Activated T-helper 1 cell treated with anti-CD3 and anti-CD28 coated beads, Interleukin-2, amount 50 U/mL, for 16 hours (primary cell): ENCODE measurements at places on chromosomes 3 and 15.

- no peak for DNase-seq
These were observed 28.9 kb upstream of the RASGRP1 start for GRCh38 chr15:38593524-38593923.

DNA sequence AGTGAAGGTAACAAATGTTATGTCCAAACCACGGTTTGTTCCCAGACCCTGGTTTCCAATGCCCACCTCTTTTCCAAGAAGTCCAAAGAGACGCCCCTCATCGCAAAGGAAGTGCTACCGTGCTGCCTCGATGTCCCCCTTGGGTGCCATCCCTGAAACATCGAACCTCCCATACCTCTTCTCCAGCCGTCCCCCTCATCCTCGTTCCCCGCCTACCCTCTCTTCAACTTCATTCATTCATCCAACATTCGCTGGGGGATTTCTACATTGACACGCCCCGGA, 467 bp downstream of the TIPIN start:
- DNase-seq: no peak

DNA sequence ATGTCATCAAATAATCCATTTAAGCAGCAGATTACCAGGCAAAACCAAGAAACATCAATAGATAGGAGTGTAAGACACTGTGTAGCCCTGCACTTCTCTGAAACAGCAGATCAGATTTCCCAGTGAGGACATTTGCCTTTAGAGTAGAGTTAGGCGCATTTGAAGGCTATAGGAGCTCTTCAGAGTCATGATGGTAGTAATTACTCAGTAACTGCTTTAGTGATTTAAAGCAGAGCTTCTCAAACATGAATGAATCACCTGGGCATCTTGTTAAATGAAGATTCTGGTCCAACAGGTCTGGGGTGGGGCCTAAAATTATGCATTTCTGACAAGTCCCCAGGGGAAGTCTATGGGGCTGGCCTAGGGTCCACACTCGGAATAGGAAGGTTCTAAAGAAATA, 36.9 kb downstream of the THRB start:
- no peak for DNase-seq

DNA sequence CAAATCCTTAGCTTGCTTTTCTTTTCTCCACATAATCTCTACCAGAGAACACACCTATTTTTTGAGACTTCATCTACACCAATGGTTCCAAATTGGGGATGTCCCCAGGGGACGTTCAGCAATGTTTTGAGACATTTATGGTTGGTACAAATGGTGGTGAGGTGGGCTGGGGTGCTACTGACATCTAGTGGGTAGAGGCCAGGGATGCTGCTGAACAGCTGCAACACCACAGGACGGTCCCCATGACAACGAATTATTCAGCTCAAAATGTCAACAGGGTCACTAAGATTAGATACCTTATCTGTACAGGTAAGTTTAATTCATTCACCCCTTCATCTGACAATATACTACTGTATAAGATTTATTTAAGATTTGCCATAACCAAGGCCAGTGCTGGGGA, 14.4 kb downstream of the GK5 start:
- no peak for DNase-seq

DNA sequence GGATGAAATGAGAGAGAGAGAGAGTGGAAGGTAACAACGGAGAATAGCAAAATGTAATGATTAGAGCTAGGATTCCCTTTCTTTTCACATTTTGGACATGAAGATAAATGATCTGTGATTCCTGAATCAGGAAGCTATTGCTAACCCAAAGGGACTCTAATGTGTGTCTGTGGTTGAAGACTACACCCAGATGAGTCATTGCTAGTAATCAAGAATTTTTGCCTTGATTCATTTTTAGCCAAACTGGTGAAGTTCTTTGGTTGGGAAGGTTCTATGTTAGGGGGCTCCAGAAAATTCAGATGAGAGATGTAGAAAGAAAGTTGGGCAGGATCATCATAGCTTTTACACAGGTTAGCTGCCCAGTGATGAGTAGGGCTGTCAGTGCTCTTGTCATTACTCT, 116.4 kb downstream of the DUT start:
- no peak for DNase-seq

- DNase-seq: no peak
These were observed 124.5 kb downstream of the GSK3B start for GRCh38 chr3:119969759-119970158.

DNA sequence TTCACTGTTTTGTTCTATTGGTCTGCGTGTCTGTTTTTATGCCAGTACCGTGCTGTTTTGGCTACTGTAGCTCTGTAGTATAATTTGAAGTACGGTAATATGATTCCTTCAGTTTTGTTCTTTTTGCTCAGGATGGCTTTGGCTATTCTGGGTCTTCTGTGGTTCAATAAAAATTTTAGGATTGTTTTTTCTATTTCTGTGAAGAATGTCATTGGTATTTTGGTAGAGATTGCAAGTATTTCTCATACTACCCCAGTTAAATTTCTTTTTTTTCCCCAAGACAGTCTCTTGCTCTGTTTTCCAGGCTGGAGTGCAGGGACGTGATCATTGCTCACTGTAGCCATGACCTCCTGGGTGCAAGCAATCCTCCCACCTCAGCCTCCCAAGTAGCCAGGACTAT, 53.4 kb downstream of the STARD9 start:
- DNase-seq: no peak

DNA sequence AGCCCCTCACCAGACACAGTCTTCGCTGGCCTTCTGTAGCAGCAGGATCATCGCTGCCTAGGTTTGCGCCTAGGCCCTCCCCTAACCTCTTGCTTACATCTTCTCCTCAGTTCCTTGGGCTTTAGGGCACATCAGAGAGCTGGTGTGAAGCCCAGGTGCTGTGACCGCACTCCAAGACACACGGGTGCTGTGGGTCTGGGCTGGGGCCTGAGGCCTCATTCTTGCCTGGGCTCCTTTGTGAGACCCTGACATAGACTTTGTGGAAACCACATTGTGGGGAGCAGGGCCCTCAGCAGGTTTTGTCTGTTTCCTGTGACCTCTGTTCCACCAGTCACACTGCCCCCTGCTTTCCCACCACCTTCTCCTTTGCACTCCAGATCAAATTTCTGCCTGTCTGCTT, 8.0 kb downstream of the AMIGO3 start:
- no peak for DNase-seq

- DNase-seq: no peak
These were observed 533.1 kb upstream of the CBLB start for GRCh38 chr3:106401666-106402490.

GRCh38 chr15:38896647-38897046, 332.0 kb upstream of the RASGRP1 start:
- DNase-seq: no peak

GRCh38 chr3:176661432-176661964, 535.8 kb downstream of the TBL1XR1 start:
- no peak for DNase-seq

DNA sequence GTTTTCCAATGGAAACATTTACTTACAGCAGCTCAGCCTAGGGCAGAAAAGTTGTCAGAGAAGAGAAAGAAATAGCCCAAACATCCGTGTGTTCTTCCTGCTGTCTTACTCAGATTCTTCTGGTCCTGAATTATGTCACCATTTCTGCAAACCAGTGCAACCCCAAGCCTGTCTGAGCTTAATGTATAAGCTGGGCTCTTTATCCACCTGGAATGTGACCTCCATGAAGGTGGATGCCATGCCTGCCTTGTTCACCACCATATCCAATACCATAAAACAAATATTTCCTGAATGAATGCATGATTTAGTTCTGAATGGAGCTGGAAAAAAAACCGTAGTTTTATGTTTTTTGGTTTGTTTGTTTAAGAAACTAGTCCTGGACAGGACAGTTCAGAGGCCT, 150.9 kb downstream of the RYR3 start:
- DNase-seq: no peak

DNA sequence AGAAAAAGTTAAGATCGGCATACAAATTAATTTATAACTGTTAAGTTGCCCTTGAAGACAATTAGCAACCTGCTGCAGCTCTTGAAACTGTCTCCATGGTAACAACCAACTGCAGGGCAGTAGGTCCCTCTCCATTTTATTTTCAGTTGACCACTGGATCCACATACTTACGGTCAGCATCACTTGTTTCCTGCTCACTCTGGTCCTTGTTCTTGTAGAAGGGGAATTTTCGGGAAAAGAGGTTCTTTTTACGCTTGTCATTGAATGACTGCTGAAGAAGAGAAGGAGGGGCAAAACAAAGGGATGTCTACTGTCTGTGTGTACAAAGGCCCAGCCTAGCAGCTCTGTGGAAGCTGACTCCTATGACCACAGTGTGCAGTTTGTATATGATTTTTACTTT, 46.8 kb upstream of the MELTF start:
- DNase-seq: no peak

DNA sequence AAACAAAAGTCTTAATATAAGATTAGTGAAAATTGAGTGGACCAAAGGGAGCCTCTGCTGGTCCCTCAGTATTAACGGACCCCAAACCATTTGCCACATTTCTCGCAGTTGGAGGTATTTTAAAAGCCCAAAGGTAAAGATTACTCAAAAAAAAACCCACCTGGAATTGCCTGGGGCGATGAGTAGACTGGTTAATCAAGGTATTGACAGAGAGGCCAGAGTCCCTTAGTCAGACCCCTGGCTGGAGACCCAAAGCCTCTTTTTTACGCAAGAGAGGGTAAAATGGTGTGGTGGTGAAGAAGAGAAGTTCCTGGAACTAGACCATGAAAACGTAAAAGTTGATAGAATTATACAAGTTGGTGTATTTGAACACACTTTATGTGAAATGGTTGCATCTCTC, 137.2 kb downstream of the IMPG2 start:
- no peak for DNase-seq

GRCh38 chr15:63805993-63806980, 27.5 kb downstream of the HERC1 start:
- DNase-seq: no peak

DNA sequence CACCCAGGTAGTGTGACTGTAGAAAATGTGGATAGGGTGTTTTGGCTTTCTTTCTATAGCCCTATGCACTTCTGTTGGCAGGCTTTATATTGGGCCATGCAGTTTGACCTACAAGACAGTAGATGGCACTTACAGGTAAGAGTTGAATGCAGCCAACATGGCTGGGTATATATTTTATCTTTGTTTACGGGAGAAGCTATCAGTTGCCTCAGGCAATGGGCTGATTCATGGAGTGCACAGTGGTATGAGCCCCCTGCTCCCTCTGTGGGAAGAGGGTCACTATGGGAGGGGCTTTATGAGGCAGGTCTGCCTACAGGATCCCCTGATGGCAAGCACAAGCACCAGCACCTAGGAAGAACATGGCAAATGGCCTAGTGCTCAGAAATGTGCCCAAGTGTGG, 301.2 kb upstream of the CDIN1 start:
- DNase-seq: no peak

GRCh38 chr3:55434789-55435188, 52.3 kb downstream of the WNT5A start:
- DNase-seq: no peak

DNA sequence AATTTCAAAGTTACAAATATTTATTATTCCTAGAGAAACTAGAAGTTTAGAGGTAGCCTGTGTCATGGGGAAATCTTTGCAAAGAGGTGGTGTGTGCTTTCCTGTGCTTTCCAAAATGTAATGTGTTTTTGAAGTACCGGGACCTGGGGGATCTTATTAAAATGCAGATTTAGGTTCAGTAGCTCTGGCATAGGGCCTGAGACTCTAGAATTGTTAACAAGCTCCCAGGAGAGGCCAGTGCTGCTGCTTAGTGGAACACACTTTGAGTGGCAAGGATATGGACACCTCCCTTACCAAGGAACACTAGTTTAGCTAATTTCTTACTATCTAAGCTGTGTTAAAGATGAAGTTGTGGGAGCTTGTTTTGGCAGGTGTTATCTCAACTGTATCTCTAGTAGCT, 428.9 kb downstream of the VGLL3 start:
- no peak for DNase-seq

- DNase-seq: no peak
These were observed 44.7 kb downstream of the MYO1E start for GRCh38 chr15:59327942-59328341.

DNA sequence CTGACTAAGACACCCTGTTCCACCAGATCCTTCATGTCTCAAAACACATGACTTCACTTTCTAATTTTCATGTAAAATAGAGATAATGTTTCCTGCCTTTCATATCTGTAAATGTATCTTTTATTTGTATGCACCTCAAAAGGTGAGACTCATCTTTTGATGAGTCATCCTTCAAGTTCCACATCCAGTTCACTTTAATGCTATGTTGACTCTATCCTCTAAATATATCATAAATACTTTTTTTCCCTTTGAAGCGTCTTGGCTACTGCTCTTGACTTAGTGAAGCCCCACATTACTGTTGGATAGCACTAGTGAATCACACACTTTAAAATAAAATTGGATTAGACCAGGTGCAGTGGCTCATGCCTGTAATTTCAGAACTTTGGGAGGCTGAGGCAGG, 741.1 kb downstream of the VGLL3 start:
- no peak for DNase-seq

GRCh38 chr3:193637831-193638230, 44.8 kb downstream of the OPA1 start:
- no peak for DNase-seq

GRCh38 chr3:132288357-132288756, 28.9 kb upstream of the ACP3 start:
- DNase-seq: no peak

DNA sequence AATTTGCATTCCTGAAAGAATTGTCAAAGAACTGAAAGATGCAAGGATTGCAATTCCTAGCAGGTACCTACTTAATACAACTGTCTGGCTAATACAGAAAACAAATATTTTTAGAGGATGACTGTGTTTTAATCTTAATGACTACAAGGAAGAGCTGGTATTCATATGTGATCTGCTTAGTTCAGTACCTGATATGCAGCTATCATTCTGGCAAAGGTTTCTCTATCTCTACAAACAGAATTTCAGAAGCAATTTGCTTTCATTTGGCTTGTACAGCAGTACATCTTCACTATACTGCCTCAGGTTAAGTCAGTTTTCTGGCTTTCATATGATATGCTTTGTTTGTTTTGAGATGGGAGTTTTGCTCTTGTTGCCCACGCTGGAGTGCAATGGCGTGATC, 51.3 kb downstream of the TBL1XR1 start:
- DNase-seq: no peak

GRCh38 chr15:101068523-101068960, 149.4 kb downstream of the LRRK1 start:
- no peak for DNase-seq

DNA sequence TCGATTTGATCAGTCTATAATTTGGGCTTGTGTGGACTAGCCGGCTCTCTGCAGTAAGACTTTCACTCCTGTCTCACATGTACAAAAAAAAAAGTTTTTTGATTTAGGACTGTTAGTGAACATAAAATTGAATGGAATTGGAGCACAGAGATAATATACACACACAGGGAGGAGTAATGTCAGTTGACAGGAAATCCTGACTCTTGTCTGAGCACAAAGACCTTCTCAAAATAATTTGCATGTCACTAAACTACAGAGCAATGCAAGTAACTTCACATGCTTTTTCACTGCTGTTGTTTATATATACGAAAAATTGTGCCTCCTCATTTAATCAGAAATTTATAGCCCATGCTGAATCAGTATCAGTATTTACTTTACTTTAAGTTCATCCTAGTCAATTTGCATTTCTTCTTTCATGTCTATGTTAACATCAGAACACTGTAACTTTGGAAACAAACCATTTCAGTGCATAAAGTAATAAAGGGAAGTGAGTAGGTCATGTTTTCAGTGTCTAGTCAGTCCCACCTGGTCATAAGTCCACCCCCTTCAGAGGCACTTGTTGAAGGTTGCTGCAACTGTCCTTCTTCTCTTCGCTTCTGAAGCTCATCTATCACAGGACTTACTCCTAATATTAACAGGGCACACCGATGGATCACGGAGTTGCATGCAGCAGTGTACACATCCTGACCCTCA, 115.8 kb downstream of the FBXL22 start:
- DNase-seq: no peak
